ENCODE measurements at places on chromosomes 3 and 15. TPM values are rescaled to one million over a fixed set of nuclear protein-coding genes. Genes with fewer than 3 reads are reported as not detected.
A peak's percentile ranks its signal among the peaks of the same experiment; 100 is the strongest.

GRCh38 chr3:156180077-156180476 is 59.7 kb downstream of the KCNAB1 start:
- no peak for DNase-seq
- H3K27ac ChIP-seq: no peak overlapping the region
- no peaks in the 10 kb centered on the region for H3K27me3 ChIP-seq
- H3K4me3 ChIP-seq: no peak overlapping the region
- no peaks in the 10 kb centered on the region for H3K36me3 ChIP-seq

DNA sequence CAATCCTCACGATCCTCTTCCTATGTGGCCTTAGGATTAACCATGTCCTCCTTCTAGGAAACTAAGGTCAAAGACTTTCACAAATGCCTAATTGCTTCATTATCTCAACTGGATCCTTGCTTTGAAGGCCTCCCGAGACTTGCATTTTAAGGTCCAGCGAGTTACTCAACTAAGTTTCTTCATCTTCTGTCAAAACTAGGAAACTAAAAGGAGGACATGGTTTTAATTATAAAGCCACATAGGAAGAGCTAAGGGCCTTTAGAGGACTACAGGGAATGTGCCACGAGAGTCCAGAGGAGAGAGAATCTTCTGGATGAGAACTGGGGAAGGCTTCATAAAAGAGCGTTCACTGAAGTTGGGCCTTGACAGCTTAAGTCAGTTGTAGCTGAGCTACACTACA is 87.8 kb upstream of the LPP start:
- peaks cover 12% of the 10 kb centered on the region for H3K4me1 ChIP-seq
- H3K36me3 ChIP-seq: no peaks in the 10 kb centered on the region
- no peak overlapping the region for H3K27ac ChIP-seq
- H3K4me3 ChIP-seq: no peak overlapping the region
- no peaks in the 10 kb centered on the region for H3K27me3 ChIP-seq

DNA sequence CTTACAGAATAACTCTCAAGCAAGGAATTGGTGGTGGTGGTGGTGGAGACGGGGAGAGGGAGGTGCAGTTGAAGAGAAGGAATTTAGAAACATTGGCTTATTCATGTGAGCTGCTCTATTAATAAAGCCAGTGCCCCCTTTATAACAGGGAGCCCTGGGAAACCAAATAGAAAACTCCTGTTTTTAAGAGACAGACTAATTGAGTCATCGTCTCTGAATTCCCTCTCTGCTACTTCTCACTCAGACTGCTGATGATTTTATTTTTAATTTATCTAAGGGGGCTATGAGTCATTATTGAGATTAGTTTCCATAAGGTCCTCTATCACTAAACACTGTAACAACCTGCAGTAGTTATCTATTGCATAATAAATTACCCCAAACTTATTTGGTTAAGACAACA is 145.9 kb upstream of the GALNT15 start:
- no peaks in the 10 kb centered on the region for H3K36me3 ChIP-seq
- H3K4me1 ChIP-seq: no peaks in the 10 kb centered on the region
- H3K27me3 ChIP-seq: no peaks in the 10 kb centered on the region
- no peak overlapping the region for H3K4me3 ChIP-seq
- no peak for DNase-seq

DNA sequence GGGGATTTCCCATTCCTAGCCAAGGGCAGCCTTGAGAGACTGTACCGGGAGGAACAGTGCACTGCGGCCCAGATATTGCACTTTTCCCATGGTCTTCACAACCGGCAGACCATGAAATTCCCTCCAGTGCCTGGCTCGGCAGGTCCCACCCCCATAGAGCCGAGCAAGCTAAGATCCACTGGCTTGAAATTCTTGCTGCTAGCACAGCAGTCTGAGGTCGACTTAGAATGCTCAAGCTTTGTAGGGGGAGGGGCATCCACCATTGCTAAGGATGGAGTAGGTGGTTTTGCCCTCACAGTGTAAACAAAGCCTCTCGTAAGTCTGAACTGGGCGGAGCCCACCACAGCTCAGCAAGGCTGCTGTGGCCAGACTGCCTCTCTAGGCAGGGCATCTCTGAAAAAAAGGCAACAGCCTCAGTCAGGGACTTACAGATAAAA is 156.3 kb downstream of the FRMD5 start:
- H3K27ac ChIP-seq: no peak overlapping the region
- no peak for DNase-seq
- no peak overlapping the region for H3K4me3 ChIP-seq
- no peaks in the 10 kb centered on the region for H3K36me3 ChIP-seq
- H3K4me1 ChIP-seq: peaks cover 28% of the 10 kb centered on the region

DNA sequence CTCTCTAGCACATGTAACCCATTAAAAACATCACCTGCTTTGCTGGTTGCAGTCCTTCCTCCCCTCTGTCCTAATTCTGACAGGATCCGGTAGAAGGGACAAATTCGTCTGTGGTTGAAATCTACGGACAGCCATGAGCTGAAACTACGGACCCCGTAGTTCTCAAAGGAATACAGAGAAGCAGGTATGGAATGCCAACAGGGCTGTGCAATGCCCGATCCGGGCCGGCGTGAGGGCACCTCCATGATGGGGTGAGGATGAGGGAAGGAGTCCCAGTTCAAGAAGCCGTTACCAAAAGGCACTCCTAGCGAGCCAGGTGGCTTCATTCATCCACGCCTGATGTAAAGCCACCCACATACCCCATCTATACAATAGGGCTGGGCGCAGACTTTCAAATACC is 160.0 kb upstream of the NSMCE3 start:
- H3K4me3 ChIP-seq: no peak overlapping the region
- no peak overlapping the region for H3K27ac ChIP-seq
- H3K27me3 ChIP-seq: no peaks in the 10 kb centered on the region
- no peaks in the 10 kb centered on the region for H3K36me3 ChIP-seq
- no peak for DNase-seq

DNA sequence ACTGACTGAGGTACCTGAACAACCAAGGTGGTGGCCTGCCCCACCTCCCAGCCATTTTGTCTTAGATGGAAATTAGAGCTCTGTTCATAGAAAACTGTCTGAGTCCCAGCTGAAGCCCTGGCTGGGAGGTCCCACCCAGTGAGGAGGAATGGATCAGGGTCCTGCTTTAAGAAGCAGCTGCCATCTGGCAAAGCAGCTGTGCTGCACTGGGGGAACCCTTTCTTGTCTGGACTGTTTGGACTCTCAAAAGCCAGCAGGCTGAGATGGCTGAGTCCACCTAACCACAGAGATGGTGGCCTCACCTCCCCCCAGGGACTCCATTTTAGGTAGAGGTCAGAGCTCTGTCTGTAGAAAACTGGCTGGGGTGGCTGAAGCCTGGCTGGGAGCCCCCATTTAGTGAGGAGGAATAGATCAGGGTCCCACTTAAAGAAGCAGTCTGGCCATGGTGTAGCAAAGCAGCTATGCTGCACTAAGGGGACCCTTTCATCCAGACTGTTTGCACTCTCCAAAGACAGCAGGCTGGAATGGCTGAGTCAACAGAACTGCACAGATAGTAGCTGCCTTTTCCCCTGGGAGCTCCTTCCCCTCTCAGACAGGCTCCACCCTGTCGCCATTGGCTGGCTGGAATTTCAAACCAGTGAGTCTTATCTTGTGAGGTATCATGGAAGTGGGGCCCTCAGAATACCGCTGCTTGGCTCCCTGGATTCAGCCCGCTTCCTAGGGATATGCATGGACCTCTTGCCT is 116.9 kb downstream of the EPHA6 start:
- H3K36me3 ChIP-seq: no peaks in the 10 kb centered on the region
- H3K4me1 ChIP-seq: no peaks in the 10 kb centered on the region
- no peak overlapping the region for H3K4me3 ChIP-seq
- H3K27ac ChIP-seq: no peak overlapping the region
- no peak for DNase-seq

- H3K27me3 ChIP-seq: no peaks in the 10 kb centered on the region
- DNase-seq: no peak
- no peak overlapping the region for H3K4me3 ChIP-seq
- H3K27ac ChIP-seq: no peak overlapping the region
- no peaks in the 10 kb centered on the region for H3K36me3 ChIP-seq
These were observed 1227.3 kb downstream of the ROBO1 start for GRCh38 chr3:78540485-78540884.

- H3K4me1 ChIP-seq: peaks cover 8% of the 10 kb centered on the region
- no peaks in the 10 kb centered on the region for H3K27me3 ChIP-seq
- no peak for DNase-seq
These were observed 267 bp upstream of the CFAP92 start for GRCh38 chr3:128994173-128994512.

DNA sequence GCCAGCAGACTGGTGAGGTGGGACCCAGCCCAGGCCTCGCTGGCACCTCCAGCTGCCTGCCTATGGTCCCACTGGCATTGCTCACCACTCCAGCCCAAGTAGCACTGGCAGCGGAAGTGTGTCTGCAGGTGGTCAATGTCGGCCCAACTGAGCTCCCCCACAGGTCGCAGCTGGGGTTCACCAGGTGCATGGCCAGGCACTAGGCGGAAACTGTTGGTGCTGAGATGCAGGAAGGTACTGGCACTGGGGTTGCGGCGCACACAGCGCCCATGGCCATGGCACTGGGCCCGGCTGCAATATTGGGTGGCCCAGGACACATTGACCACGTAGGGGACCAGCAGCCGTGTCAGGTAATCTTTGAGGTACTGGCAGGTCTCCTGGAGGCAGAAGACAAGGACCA is 4.4 kb downstream of the HYAL2 start:
- H3K27me3 ChIP-seq: no peaks in the 10 kb centered on the region
- H3K27ac ChIP-seq: no peak overlapping the region
- H3K36me3 ChIP-seq: peaks cover 6% of the 10 kb centered on the region
- H3K4me3 ChIP-seq: no peak overlapping the region
- no peak for DNase-seq

GRCh38 chr3:7205535-7205934 is 344.6 kb downstream of the GRM7 start:
- DNase-seq: no peak
- no peaks in the 10 kb centered on the region for H3K27me3 ChIP-seq
- no peaks in the 10 kb centered on the region for H3K36me3 ChIP-seq
- no peak overlapping the region for H3K27ac ChIP-seq
- no peak overlapping the region for H3K4me3 ChIP-seq
- no peaks in the 10 kb centered on the region for H3K4me1 ChIP-seq

- no peaks in the 10 kb centered on the region for H3K27me3 ChIP-seq
- H3K4me3 ChIP-seq: peak overlapping the region; percentile 83
- peak; percentile 94 for DNase-seq
- H3K4me1 ChIP-seq: peaks cover 33% of the 10 kb centered on the region
- H3K36me3 ChIP-seq: no peaks in the 10 kb centered on the region
These were observed 10.5 kb upstream of the EIF4A2 start for GRCh38 chr3:186772701-186773417.

- no peak overlapping the region for H3K4me3 ChIP-seq
- H3K4me1 ChIP-seq: peaks cover 19% of the 10 kb centered on the region
- H3K27ac ChIP-seq: no peak overlapping the region
- no peaks in the 10 kb centered on the region for H3K36me3 ChIP-seq
- H3K27me3 ChIP-seq: no peaks in the 10 kb centered on the region
These were observed 6.5 kb upstream of the USP3 start for GRCh38 chr15:63497642-63498467.

DNA sequence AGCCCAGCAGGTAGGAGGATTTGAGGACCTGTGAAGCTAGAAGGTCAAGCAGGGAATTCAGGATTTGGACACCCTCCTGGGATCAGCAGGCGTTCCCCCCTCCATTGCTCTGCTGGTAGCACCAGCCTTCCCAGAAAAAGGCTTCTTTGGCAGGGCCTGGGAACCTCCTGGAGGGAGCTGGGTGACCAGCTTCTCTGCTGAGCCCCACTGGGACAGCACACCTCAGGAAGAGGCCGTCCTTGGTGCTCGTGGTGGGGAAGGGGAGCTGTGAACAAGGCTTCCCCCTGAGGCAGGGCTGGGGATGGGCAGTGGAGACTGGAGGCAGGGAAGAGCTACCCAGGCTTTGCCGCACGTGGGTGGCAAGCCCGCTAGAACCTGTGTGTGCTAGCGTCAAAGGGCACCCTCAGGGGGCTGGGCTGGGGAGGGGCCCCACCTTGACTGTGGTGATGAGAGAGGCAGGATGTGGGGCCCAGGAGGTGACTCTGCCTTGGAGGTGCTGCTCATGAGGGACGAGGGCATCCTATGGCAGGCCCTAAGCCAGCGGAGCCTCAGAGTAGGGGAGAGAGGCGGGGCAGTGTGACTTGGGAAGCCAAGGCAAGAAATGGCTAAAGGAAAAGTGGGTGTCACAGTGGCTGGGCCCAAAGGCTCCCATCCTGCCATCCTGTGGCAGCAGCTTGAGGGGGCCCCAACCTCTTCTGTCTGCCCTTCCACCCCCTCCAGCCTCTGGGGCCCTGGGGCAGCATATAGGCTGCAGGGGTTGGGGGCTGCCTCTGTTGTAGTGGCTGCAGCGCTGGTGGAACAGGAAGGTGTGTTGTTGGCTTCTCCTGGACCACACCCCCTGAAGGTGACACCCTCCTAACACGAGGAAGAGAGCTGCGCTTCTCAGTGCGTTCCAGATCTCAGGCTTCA is 20.7 kb downstream of the KLF13 start:
- peak overlapping the region; percentile 89 for H3K27ac ChIP-seq
- no peaks in the 10 kb centered on the region for H3K36me3 ChIP-seq
- peaks cover 95% of the 10 kb centered on the region for H3K4me1 ChIP-seq
- H3K4me3 ChIP-seq: peak overlapping the region; percentile 62
- DNase-seq: no peak

- no peak for DNase-seq
- no peaks in the 10 kb centered on the region for H3K27me3 ChIP-seq
- no peak overlapping the region for H3K27ac ChIP-seq
- peaks cover 28% of the 10 kb centered on the region for H3K4me1 ChIP-seq
These were observed 40.9 kb upstream of the OCA2 start for GRCh38 chr15:28140062-28140461.

- peaks cover 7% of the 10 kb centered on the region for H3K4me1 ChIP-seq
- no peaks in the 10 kb centered on the region for H3K36me3 ChIP-seq
- no peak overlapping the region for H3K4me3 ChIP-seq
- no peak for DNase-seq
These were observed 7.2 kb downstream of the SUSD5 start for GRCh38 chr3:33211444-33211843.

DNA sequence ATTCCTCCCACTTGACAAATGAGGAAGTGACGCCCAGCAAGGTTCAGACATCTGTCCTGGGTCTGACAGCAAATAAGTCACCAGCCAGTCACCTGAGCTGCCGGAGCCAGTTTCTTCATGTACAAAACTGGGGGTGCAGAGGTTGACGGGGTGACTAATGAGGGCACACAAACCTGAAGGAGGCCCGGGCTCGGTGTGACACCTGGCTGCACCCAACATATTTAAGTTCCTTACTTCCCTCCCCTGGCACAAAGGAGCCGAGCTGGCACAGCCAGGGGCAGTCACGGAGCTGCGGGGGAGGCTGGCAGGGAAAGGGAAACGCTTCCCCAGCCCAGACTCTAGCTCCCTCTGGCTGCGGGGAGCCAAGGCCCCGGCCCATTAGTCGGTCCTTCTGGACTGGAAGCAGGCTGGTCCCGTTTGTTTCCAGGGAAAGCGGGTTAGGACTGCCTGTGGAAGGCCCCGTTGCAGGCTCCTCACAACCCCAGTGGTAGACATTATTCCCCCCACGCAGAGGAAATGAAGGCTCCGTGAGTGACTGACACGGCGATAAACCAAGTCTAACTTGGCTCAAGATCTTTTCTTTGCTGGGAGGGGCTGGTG is 2.3 kb downstream of the FBXL22 start:
- peaks cover 1% of the 10 kb centered on the region for H3K36me3 ChIP-seq
- DNase-seq: peak; percentile 81
- H3K4me1 ChIP-seq: peaks cover 75% of the 10 kb centered on the region
- no peaks in the 10 kb centered on the region for H3K27me3 ChIP-seq

GRCh38 chr3:159253860-159254259 is 452.0 kb downstream of the MFSD1 start:
- H3K36me3 ChIP-seq: no peaks in the 10 kb centered on the region
- no peaks in the 10 kb centered on the region for H3K4me1 ChIP-seq
- no peak for DNase-seq
- no peaks in the 10 kb centered on the region for H3K27me3 ChIP-seq

Gene RPSA
- total RNA-seq: 2,449 TPM

Gene CYP8B1
- total RNA-seq: not detected

Gene AQP9
- total RNA-seq: not detected

Gene VPS18
- 12.6 TPM for total RNA-seq

Gene C2CD4A
- total RNA-seq: not detected

Gene ADPRH
- total RNA-seq: 2.9 TPM
